ENCODE measurements at places on chromosomes 1 and 21.

- no peak for DNase-seq
These were observed 35.9 kb upstream of the CCSAP start for GRCh38 chr1:229378586-229379367.

- DNase-seq = no peak
These were observed 14.5 kb downstream of the AXDND1 start for GRCh38 chr1:179380299-179380698.

DNA sequence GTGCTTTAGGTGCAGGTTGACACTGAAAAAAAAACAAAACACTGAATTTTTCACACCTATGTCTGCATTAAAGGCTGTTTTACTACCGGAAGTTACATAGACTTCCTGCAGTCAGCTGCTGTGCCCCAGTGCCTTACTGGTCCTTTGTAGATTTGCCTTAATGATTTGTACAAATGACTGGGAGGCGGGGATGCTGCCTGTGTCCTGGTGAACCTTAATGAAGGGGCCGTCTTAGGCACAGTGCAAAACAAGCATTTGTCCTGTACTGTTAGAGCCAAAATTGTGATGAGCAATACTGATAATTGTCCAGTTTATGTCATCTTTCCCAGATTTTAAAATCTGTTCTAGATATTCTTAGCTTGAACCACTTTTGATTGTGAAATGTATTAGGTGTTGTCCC is 90.9 kb upstream of the PGD start:
- no peak for DNase-seq

- no peak for DNase-seq
These were observed 7.6 kb upstream of the AADACL4 start for GRCh38 chr1:12636098-12636950.

- DNase-seq = no peak
These were observed 830 bp downstream of the INPP5B start for GRCh38 chr1:37945743-37946702.

All from COR-L47 (cell line).